ENCODE measurements at places on chromosomes 4 and X. TPM values are rescaled to one million over a fixed set of nuclear protein-coding genes. Genes with fewer than 3 reads are reported as not detected.

STK32B gene
- total RNA-seq = 14.7 TPM

SYP gene
- 2.9 TPM for total RNA-seq

NWD2 gene
- not detected for total RNA-seq

NLGN4X gene
- 0.03 TPM for total RNA-seq

KIAA1210 gene
- 0.03 TPM for total RNA-seq

PLAC8 gene
- total RNA-seq = 1.2 TPM

FAT1 gene
- total RNA-seq = 125 TPM

PPARGC1A gene
- 0.02 TPM for total RNA-seq

TMSB4X gene
- 5,589 TPM for total RNA-seq

DCAF8L2 gene
- total RNA-seq = not detected

H2BW2 gene
- not detected for total RNA-seq

ATP2B3 gene
- total RNA-seq = 0.10 TPM

HTN3 gene
- total RNA-seq = not detected

PASD1 gene
- total RNA-seq = not detected

Measured in A549 treated with AZD2906 at 1 μM for 4 hours (cell line).